ENCODE measurements at places on chromosomes 2 and 18. TPM values are rescaled to one million over a fixed set of nuclear protein-coding genes. Genes with fewer than 3 reads are reported as not detected.

- DNase-seq: peak; percentile 75
Observed at GRCh38 chr2:37832590-37833197, 92.4 kb upstream of the RMDN2 start.

GRCh38 chr2:18800240-18800971 is 211.0 kb upstream of the NT5C1B start:
- no peak for DNase-seq

The NETO1 gene
- total RNA-seq: not detected

GRCh38 chr2:75403991-75404428 is 156.7 kb downstream of the EVA1A start:
- DNase-seq: peak; percentile 59

GRCh38 chr2:83817511-83817910 is 641.6 kb downstream of the SUCLG1 start:
- peak; percentile 10 for DNase-seq

DNA sequence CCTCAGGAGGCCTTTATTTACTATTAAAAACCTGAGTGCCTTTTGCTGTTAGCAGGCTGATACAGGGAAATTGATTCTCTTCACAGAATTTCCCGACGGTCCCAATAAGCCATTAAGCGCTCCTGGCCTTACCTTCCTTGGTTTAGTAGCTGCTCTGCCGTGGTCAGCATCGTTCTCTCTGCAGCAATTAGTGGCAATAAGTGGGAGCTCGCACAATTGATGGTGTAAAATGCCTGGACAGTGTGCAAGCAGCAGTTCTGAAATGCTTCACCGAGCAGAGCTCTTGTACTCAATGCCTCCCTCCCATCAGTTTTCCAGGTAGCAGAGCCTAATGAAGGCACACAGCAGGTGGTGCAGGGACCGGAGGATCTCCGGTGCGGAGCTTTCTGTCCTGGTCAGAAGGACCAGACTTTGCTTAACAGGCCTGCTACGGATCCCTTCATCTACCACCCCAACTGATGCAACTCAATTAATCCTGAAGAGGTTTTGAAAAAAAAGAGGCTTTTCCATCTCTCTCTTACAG is 1.1 kb upstream of the LINC00305 start:
- no peak for DNase-seq

- no peak for DNase-seq
Observed at GRCh38 chr2:11915650-11916049, 169.2 kb downstream of the LPIN1 start.

DNA sequence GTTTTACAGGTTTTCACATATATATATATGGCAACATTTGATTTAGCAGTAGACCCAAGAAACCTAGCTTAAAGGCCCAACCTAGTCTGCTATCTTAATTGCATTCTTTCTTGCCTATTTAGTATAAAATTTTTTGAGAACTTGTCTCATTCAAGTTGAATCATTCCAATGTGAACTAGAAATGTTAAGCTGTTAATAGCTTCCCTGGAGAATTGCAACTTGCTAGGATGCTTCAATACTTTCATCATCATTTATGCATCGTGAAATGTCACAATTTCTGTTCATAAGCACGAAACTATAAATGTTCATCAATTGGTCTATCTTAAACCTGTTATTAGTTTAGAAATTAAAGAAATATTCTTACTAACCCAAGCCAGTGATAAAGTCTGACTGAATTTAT is 217.6 kb downstream of the BABAM2 start:
- no peak for DNase-seq

The TMEM37 gene
- not detected for total RNA-seq

The WNT10A gene
- total RNA-seq: 11.4 TPM

DNA sequence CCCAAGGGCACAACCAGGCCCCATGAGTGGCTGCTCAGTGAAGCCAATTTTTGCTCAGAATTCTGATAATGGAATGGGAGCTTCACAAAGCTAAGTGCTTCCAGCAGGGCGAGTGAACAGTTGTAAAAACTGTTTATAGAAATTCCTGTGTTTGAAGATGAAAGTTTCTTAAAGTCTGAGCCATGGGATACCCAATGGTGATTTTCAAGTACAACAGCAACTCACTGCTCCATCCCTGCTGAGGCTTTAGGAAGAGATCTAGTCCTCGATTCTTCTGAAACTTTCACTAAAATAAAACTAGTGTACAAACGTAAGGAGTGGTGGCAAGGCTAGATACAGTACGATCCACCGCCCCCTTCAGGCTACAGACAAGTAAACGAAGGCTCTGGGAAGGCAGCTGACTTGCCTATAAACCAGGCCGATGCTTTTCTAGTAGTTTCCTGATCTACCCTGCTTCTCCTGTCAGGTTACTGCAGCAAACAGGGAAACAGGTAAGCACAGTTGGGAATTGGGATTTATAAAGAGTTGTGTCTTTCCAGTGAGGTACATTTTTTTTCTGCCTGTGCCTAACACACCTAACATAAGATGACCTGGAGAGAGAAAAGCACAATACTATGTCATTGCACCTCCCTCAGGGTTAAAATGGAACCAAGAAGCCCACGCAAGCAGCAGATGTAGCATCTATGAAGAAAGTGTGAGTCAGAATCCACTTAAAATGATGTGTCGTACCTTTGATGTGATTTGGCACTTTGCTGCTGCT is 108.7 kb downstream of the UXS1 start:
- peak; percentile 43 for DNase-seq

GRCh38 chr2:215758691-215759090 is 254.7 kb downstream of the MREG start:
- no peak for DNase-seq

The SERPINB3 gene
- total RNA-seq: not detected

GRCh38 chr18:10329101-10329500 is 125.3 kb upstream of the APCDD1 start:
- DNase-seq: no peak

- DNase-seq: no peak
Observed at GRCh38 chr2:160077912-160078810, 15.7 kb upstream of the PLA2R1 start.

The LONRF2 gene
- total RNA-seq: not detected

DNA sequence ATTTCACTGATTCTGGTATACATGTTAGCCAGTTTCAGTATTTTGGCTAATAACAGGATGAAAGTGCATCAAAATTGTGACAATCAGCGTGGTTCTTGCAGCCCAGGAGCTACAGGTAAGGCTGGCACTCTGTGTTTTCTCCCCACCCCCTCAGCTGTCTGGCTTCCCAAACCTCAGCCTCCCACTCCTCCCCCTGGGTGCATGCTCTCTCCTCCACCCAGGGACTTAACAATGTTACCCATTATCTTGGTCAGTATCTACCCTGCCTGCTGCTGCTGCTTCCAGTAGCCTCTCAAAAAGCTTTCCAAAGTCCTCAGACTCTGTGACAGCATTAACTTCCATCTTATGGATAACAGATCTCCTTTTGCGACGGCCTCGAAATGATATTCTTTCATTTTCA is 41.0 kb downstream of the TRABD2A start:
- DNase-seq: no peak

The ACMSD gene
- total RNA-seq: not detected

- DNase-seq: no peak
Observed at GRCh38 chr18:9683418-9684396, 24.4 kb upstream of the RAB31 start.

DNA sequence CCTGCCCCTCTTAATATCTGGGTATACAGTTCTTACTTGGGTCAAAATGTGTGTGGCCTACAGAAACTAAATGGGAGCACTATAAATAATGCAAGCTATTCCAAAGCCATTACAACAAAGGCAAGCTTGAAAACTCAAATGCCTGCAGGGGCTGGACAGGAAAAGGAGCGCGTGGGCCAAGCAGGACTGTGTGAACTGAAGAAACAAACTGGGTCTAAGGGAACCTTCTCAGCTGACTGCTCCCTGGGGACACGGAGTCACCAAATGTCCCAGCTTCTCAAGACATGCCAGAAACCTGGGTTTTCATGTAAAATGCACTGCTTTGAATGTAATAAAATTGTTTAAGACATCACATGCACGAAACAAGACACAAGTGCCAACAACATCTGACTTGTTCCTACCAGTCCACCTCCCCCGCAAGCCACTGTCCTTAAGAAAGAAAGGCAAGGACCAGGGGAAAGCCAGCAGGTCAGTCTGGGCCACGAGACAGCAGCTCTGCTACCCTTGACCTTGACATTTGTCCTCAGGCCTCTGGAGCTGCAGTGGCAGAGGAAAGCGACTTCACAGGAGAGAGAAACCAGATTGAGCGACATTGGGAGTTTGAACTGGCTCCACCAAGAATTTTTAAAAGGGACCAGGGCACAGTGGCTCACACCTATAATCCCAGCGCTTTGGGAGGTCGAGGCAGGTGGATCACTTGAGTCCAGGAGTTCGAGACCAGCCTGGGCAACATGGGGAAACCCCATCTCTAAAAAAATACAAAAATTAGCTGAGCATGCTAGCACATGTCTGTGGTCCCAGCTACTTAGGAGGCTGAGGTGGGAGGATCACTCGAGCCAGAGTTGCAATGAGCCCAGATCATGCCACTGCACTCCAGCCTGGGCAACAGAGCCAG is 89.7 kb upstream of the SH3BP4 start:
- DNase-seq: no peak

DNA sequence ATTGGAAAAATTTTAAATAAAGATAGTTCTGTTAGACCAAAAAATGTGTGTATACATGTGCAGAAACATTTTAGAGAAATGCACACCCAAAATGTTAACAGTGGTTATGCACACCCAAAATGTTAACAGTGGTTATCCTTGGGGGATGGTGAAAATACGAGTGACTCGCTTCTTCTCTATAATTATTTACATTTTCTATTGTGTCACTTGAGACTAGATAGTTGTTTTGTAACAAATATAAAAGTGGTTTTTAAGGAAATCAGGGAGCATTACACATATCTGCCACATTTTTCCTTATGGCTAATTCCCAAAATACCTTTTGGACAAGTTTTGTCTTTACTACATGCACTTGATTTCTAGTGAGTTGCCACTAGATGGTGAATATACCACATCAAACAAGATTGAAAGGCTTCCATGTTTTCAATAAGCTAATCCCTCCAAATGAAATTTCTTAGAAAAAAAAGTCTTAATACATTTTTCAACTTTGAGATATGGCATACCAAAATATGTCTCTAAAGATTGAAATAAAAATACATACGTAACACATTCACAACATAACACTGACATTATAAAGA is 9.0 kb upstream of the HIBCH start:
- no peak for DNase-seq

DNA sequence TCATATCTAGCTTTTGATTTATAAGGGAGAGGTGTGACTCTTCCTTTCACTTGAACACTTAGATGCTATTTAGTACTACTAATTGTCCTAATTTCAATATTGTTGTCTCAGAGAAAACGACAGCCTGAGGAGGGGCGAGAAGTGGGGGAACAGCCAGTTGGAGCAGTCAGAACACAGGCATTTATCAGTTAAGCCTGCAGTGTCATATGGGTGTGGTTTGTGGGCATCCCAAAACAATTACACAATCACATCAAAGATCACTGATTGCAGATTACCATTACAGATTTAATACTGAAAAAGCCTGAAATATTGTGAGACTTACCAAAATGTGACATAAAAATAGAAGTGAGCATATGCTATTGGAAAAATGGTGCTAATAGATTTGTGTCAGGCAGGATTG is 15.8 kb downstream of the TMEM131 start:
- no peak for DNase-seq

DNA sequence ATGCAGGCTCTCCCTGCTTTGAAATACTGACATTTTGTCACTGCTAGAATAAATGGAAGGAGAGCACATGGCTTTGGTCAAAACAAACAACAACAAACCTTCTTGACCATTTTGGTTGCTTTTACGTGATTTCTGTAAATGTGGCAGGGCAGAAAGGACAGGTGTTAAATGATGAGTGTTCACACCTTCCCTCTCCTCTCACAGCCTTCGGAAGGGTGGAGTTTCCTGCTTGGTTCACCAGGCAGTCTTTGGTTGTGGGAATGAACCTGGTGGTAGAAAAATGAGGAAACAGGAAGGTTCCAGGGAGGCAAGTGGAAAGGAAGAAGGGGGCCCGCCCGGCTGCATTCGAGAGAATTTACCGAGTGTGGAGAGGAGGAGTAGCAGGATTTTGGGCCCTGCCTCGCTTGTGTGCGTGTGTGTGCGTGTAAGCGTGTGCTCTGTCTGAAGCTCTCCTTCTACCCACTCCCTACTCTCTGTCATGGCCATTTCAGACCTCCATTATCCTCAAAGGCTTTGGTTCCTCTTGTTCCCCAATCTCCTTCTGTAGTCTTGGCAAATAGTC is 23.7 kb upstream of the SPP2 start:
- no peak for DNase-seq

The LAMA3 gene
- total RNA-seq: 1.6 TPM
